Activated CD4-positive, alpha-beta T cell treated with anti-CD3 and anti-CD28 coated beads, Interleukin-2, amount 50 U/mL, for 24 hours (primary cell): ENCODE measurements at places on chromosomes 1 and 21.

DNA sequence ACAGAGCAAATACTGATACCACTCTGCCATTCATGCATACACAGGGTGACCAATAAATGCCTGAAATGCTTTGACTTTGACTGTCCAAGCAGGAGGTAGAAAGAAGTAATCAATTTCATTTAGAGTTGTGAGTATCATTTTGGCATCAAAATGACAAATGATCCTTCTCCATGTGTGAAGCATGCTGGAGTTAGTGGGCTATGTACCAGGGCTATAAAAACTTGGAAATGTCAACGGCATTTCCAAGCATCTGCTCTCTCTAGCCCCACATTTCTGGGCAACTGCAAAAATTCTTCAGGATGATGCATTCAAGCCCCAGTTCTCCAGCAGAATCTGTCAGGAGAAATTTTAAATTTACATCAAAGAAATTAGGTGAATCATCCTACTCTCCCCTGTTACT, 208.4 kb upstream of the PTBP2 start:
- DNase-seq: no peak

GRCh38 chr1:111884772-111885443, 104.6 kb downstream of the KCND3 start:
- DNase-seq: no peak

GRCh38 chr21:25997788-25998611, 172.6 kb downstream of the APP start:
- DNase-seq: no peak

DNA sequence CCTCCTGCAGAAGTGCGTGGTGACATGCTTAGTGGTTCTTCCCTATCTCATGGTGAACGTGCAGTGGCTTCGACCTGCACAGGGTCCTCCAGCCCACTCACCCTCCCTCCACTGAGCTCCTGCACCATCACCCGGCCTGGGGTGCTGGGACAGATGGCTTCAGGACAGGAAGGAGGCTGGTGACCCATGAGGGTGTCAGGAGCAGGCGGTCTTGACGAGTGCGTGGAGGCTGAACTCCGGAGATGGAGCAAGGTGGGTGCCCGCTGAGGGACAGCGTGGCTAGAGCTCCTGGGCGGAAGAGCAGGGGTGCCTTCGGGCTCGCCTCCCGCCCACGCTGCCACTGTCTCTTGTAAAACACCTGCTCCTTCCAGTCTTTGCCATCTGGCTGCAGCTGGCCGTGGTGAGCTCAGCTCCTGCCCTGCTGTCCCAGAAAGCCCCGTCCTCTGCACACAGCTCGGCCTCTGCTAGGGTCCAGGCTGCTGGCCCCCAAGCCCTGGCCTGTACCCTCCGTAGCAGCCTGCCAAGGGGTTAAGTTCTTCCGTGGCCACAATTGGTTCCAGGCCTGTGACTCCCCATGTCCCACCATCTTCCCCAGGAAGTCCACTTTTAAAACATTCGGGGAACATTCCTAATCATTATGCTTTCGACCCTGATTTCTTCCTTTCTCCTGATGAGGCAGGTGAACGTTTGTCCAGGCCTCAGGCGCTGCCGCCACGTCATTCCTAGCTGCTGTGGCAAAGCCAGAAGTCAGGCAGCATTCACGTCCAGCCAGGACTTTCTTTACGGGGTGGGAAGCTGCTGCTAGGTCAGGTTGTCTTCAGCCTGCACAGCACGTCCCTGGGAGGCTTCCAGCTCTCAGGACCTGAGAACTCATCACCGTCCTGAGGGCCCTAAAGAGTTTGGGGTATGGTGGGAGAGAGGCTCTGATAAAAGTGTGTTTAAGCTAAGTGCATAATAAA, 8.1 kb downstream of the KRTAP10-1 start:
- DNase-seq: no peak
